ENCODE measurements at places on chromosomes 2 and 18.

GRCh38 chr2:56014046-56014730 lies 90.6 kb upstream of the EFEMP1 start:
- no peak for DNase-seq

GRCh38 chr2:238278626-238279323 lies 9.6 kb downstream of the PER2 start:
- no peak for DNase-seq

- DNase-seq, result no peak
These were observed 54.3 kb downstream of the DGKD start for GRCh38 chr2:233408366-233409285.

GRCh38 chr2:104790901-104791495 lies 62.9 kb upstream of the POU3F3 start:
- DNase-seq, result no peak

- DNase-seq, result no peak
These were observed 283.1 kb downstream of the TDRD15 start for GRCh38 chr2:21406911-21407310.

DNA sequence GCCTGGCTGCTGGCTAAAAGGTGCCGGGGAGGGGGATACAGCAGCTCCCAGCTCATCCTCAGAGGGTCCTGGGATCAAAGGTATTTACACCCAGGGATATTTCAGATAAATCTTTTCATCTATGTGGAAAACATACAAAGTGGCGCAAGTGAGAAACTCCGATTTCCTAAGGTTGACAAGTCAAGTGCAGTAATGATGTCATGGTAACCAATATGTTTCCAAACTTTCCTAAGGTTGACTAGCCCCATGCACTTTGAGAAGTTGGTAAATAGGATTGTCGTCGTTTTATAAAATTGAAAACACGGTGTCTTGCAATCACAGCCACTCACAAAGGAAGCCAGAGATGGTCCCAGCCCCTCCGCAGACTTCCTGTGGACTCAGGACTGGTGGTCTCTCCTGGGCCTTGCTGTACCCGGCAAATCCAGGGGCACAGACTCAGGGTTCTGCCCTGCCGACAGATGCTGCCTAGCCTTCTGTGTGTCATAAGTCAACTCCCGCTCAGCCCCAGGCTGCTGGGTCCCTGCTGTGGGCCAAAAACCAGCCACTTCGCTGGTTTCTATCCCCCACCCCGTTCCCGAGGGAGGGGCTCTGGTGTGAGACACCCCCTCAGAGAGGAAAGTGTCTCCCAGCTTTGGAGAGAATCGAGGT lies 111.2 kb upstream of the PPP1CB start:
- no peak for DNase-seq

All from stimulated activated CD4-positive, alpha-beta T cell treated with anti-CD3 and anti-CD28 coated beads, Interleukin-1b, Interleukin-23, amount 100 ng/mL, for 1 hour (primary cell).